ENCODE measurements at places on chromosomes 7 and 10.

GRCh38 chr10:58465629-58466028, 47.0 kb upstream of the BICC1 start:
- no peak for DNase-seq

GRCh38 chr10:112722758-112723157, 227.3 kb upstream of the TCF7L2 start:
- no peak for DNase-seq

DNA sequence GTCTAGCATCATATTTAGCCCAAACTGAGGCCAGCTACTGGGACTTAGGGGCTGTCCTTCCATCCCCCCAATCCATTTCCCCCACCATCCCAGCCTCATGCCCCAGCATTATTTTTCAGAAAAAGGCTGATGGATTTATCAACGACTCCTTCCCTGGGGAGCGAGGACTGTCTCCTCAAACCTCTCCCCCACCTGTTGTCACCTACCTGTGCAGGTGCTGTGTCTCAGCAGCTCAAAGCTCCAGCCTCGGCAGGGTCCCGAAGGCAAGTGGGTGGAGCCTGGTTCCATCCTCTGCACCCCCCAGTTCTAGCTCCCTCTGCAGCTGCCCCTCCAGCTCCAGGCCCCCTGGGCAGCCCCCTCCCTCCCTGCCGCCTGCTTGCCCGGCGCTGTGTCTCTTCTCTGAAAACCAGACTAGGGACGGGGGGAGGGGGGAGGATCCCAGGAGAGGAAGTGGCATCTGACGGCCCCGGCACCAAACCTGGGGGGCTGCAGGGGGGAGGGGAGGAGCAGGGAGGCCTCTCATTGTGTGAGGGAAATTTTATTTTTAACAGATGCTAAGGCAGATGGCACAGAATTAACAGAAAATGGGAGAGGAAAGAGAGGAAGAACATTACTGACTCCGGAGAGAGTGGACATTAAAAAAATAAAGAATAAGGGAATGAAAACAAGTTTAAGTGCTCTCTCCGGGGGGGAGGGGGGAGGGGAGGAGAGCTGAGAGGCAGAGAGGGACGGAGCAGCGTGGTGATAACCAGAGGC, 61.7 kb upstream of the PAX2 start:
- no peak for DNase-seq

GRCh38 chr7:143345428-143345900, 17.0 kb downstream of the FAM131B start:
- DNase-seq: no peak

- DNase-seq: no peak
These were observed 111.7 kb downstream of the POLL start for GRCh38 chr10:101476383-101476782.

DNA sequence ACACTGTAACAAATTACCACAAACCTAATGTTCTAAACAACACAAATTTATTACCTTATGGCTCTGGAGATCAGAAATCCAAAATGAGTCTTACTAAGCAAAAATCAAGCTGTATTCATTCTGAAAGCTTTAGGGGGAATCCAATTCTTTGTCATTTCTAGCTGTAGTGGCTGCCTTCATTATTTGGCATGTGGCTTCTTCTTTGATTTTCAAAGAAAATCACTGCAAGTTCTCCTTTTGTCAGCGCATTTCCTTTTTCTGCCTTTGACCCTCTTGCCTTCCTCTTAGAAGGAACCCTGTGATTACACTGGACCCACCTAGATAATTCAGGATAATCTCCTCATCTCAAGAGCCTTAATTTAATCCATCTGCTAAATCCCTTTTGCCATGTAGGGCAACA, 36.9 kb downstream of the ZPBP start:
- DNase-seq: no peak

DNA sequence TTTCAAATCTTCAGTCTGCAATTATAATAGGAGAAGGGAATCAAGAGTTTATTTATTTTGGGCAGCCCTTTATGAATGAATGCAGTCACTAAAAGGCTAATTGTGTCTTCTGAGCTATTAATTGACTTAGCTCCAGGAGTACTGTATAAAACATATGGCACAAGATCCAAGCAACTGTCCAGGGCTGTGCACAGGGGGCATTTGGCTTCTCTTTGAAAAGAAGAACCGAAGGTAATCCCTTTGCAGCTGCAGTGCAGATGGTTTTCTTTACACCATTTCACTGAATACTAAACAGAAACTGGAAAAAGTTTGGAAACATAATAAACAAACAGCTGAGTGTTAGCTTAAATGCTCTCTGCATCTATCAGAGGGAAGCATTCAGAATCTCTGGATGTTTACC, 282.6 kb upstream of the LRRN3 start:
- DNase-seq: no peak
